Cardiac septum (tissue), 1 donor: ENCODE measurements at places on chromosomes 16 and 17. TPM values are rescaled to one million over a fixed set of nuclear protein-coding genes. Genes with fewer than 3 reads are reported as not detected.
A peak's percentile ranks its signal among the peaks of the same experiment; 100 is the strongest.

GRCh38 chr16:24170407-24170806 is 85.7 kb upstream of the CACNG3 start:
- no peak for DNase-seq

GRCh38 chr17:16929035-16929680 is 42.8 kb downstream of the TNFRSF13B start:
- DNase-seq = peak; percentile 73

PITPNC1 gene
- 12.5 TPM for total RNA-seq

- DNase-seq = no peak
Measured at GRCh38 chr17:179066-179432, 2.4 kb downstream of the DOC2B start.

COIL gene
- 7.0 TPM for total RNA-seq

WFIKKN2 gene
- 0.19 TPM for total RNA-seq

DNA sequence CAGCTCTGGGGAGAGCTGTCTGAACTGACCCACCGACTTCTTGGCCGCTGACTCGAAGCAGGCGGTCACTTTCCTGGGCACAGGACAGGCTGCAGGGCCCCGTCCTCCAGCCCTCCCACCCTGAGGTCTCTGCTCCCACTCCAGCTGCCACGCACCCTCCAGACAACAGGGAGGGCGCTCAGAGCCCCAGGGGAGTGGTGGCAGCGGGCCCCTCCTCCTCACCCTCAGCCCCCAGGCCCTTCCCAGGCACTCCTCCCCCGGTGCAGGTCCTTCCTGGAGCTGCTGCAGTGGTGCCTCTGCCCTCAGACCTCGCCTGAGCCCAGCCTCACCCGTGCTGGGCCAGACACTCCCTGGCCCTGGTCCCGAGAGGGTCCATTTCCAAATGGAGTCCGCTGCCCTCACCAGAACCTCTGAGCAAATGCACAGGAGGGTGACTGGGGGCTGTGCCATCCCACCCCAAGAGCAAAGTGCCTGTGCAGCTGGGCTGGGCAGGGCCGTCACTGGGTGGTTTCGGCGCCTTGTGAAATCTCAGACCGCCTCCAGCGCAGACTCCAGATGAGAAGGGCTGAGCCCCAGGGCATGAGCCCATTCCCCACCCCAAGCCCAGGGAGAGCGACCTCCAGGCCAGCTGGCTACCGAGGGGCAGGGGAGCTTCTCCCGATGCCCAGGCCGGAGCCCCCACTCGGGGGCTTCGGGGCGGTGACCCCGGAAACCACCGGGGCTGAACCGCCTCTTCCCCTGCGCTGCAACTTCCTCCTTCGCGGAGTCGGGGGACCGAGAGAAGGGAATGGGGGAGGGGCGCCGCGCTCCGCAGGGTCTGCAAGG is 717 bp downstream of the CYBA start:
- peak; percentile 85 for DNase-seq

DNA sequence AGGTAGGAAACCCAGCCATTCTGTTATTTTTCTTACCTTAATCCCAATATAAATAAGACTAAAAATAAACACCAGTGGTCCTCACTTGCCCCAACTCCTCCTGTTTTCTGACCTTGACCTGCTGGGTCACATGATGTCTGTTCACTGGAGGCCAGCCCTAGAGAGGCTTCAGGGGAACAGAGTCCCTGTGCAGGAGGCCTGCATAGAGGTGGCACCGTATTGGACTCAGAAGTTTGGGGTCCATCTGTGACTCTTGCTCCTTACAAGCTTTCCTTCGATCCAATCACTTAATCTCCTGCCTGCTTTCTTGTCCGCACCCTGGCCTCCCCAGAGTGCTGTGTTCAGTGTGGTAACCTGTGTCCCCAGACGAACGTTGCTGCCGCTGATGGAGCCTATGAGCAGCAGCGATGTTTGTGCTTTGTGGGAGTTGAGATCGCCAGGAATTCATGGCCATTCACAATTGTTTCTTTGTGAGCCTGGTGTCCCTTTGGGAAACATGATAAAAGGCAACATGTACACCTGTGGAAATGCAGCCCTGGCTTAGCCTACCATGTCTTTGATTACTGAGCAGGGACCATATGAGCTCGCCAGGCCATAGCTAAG is 4.7 kb downstream of the IGSF6 start:
- DNase-seq = no peak

DNA sequence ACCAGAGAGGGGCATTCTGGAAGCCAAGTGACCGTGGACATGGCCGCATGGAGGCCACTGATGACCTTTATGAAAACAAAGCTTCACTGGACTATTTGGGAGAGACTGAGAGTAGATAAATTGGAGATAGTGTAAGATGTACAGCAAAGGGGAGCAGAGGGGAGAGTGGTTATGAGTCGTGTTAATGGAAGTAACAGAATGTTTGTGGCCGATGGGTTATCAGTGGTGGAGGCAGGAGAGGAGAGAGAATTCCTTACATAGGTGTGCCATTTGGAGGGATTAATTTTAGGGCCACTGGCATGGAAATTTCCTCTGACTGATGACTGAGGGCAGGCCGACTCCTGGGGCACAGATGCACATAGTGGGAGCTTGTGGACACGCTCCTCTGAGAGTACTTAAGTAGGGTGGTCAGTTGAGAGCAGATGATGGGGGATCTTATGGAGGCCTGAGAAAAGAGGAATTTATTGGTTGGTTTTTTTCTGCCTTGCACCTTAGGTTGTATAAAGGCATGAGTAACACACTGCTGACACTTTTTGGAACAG is 19.2 kb downstream of the PRPSAP2 start:
- DNase-seq = no peak

DNA sequence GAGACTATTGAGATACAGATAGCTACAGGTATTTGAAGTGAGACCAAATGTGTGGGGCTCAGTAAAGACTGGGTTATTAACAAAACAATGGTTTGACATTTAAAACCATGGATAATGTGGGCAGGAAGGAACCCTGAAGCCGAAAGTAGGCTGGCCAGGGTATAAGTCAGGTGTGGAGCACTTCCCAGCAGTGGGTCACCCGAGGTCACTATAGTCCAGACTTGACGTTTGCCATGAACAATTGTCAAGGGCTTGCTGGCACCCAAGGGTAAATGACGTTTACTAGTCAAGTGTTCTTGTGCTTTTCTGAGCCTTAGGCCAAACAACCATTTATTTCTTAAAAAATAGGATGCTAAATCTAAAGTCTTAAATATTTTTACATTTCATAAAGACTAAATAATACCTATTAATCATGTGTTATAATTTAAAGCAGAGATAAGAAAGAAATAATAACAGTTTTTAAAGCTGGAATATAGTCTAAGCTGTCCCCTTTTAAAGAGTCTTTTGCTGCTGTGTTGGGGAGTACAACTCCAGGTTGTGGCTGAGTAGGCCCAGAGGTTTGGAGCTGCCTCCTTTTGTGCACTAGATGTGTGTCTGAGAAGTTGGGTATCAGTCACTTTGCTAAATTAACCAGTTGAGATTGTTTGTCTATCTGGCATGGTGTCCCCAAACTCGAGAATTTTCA is 15.7 kb downstream of the ALDH3A2 start:
- no peak for DNase-seq

DNA sequence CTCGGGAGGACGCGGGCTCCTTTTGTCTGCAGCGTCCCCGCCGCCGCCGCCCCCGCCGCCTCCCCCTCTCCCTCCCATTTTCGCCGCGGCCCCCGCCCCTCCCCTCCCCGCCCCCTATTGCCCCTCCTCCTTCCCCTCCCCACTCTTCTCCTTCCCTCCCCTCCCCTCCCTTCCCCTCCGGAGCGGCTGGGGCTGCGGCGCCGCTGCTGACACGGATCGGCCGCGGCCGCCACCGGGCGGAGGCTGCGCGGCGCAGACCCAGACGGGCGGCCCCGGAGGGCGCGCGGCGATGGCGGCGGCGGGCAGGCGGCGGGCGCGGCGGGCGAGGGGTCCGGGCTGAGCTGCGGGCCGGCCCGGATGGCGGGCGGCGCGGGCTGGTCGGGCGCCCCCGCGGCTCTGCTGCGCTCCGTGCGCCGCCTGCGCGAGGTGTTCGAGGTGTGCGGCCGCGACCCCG is at the start of gene RAB11FIP4:
Gene RAB11FIP4 (plus strand): TSS at position 180 of the 454 bp plus-strand sequence. CDS start 178 bp downstream, at position 358.
- DNase-seq = no peak

GRCh38 chr16:75038036-75038858 is 39.4 kb downstream of the ZNRF1 start:
- no peak for DNase-seq

LRRC75A gene
- 1.4 TPM for total RNA-seq

CRYBA1 gene
- not detected for total RNA-seq

CRYM gene
- 105 TPM for total RNA-seq

DNA sequence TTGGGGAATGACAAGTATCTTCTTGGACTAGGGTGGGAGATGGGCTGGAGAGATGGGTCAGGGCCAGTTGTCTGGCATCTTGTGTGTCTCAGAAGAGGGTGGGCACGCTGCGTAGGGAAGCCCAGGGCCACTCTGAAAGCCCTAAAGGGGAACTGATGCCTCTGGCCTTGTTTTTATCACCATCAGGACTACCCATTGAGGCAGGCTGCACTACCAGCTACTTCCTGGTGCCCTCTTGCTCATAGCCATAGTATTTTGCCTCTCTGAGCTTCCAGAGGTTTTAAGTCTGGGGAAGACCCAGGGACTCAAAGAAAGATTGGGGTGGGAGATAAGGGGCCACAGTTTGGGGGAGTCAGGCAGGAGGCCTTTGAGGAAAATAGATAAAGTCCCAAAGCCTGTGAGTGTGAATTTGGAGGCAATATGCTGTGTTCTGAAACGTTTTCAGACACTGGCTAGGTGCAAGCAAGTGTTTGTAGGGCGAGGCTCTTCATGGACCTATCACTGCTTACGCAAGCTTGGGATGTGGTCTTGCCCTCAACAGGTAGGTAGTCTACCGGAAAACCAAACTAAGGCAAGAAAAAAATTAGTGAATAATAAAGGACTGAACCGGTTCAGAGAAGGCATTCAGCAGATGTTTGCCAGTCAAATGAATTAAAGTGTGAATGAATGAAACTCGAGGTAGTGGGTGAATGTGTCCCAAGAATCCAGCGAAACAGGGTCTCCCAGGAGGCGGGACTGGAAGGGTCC is 688 bp upstream of the ITGB3 start:
- DNase-seq = peak; percentile 29

- no peak for DNase-seq
Measured at GRCh38 chr17:58536542-58536941, 22.1 kb upstream of the MTMR4 start.

DNA sequence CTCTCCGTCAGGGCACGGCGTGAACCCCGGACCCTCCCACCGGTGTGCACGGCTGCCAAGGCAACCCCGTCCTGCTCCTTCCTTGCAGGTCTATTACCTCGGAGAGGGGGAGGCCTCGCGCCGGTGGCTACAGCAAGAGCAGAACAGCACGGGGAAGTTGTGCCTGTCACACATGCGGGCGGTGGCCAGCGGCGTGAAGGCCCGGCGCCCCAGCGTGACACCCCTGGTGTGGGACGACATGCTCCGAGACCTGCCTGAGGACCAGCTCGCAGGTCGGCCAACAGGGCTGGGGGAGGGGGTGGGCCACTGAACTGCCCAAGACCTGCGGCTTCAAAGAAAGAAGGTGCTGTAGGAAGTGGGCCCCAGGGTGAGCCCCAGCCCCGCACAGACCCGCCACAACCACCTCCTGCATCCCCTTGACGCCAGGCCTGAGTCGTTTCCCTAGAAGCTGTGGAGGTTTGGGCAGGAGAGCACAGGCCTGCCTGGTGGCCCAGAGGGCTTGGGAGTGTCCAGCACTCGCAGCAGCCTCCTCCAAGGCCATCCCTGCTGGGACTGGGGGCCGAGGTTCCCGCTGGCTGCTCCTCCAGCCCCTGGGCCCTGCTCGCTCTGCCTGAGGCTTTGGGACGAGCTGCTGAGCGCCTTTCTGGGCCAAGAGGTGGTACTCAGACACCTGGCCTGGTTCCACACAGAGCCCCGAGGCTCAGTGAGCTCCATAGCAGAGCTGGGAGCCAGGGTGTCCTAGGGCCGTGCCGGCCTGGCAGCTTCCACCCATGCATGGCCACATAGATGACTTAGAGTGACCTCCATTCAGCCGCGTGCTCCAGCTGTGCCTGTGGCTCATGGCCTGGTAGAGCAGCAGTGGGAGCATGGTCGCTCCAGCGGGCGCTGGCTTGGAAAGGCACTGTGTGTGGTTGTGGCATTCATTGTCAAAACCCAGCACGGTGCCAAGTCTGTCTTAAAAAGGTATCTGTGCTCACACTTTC is 14.7 kb downstream of the CYBC1 start:
- no peak for DNase-seq

- no peak for DNase-seq
Measured at GRCh38 chr16:17654571-17654970, 183.8 kb upstream of the XYLT1 start.

MYCBPAP gene
- total RNA-seq = 0.13 TPM

GRCh38 chr17:77535435-77535834 is 394.7 kb downstream of the SEC14L1 start:
- no peak for DNase-seq

KRT23 gene
- 0.13 TPM for total RNA-seq

DNA sequence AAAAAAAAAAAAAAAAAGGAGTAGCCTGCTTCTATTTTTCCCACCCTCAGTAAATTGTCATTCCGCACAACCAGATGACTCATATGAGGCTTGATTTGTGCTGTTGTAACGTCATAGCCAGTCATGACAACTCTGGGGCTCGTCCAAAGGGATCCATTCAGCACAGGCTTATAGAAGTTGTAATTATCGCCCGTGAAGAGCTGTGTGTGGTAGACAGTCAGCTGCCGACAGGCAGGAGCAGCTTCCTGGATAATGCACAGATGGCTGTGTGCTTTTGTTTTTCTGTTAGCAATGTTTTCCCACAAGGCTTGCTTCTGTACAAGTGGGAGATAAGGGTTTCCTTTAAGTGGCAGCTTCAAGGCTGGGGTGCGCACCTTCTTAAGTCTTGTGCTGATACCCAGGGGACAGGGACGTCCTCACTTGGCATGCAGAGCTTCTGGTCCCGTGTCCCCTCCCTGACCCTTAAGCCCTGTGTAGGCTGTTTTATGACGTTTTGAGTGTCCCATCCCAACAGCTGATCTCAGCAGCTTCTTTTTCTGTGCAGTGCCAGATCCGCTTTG is 26.0 kb downstream of the SNX29 start:
- DNase-seq = no peak

- DNase-seq = peak; percentile 86
Measured at GRCh38 chr17:82775001-82775823, 23.3 kb downstream of the TBCD start.

DNA sequence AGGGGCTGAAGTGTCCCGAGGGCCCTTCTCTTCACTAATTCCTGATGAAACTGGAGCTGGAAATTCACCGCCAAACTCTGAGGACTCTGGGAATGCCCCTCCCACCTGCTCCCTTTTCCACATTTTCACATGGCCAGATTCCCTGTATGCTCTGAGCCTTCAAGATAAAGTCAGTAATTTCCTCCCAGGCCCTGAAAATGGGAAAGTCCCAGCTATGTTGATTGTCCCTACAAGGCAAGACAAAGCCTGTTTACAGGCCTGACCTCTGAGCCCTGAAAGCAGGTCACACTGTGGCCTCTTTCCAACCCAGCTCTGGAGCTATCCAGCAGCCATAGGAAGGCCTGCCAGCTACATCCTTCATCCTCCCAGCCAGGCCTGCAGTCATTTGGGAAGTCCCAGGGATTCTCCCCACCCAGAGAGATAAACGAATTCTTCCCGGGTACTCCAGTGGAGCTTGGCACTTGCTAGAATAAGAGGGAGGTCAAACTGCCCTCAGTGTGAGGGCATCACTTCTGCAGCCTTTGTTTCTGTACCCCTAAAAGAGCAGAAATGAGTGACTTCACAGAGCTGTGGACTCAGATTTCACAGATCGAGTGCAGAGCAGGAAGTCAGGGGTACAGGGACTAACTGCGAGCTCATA is 19.6 kb upstream of the CCL2 start:
- peak; percentile 86 for DNase-seq

- DNase-seq = no peak
Measured at GRCh38 chr17:66713533-66714042, 121.3 kb upstream of the CACNG5 start.
